CD4-positive, alpha-beta T cell (primary cell): ENCODE measurements at places on chromosomes 7 and 10.

GRCh38 chr7:22542254-22542653, 42.3 kb upstream of the STEAP1B start:
- no peaks in the 10 kb centered on the region for H3K4me1 ChIP-seq
- no peak for DNase-seq
- H3K36me3 ChIP-seq = no peaks in the 10 kb centered on the region
- H3K27me3 ChIP-seq = peaks cover 20% of the 10 kb centered on the region

DNA sequence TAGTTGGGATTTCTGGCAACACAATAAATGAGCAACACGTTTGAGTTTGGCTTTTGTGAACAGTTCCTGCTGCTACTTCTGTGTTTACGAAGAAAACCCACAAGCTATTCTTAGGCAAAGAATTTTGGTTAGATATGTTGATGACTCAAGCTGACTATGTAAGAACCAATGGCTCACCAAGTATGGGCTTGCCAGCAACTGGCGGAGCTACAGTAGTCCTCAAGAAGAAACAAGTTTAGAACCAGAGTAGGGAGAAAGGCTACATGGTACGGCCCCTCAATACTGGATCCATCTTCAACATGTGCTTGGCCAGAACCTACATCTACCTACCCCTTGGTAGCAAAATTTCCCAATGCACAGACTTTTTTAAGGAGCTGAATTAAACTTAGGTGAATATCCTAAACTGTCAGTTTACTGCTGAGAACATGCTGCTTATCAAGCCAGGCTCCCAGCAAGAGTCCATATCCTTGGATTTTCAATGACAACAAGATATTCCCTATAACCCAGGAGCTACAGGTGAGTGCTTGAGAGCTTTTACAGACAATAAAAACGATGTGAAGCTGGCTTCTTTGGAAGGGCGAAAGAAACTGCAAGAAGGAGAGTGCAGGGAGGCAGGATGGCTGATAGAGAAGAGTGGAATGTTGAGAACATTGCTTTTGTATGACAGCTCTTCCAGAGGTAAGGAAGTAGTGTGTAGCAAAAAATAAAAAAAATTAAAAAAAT, 74.3 kb upstream of the ASAH2 start:
- DNase-seq = no peak
- no peaks in the 10 kb centered on the region for H3K4me1 ChIP-seq
- H3K36me3 ChIP-seq = peaks cover 15% of the 10 kb centered on the region
- no peak overlapping the region for H3K4me3 ChIP-seq
- H3K27me3 ChIP-seq = no peaks in the 10 kb centered on the region

DNA sequence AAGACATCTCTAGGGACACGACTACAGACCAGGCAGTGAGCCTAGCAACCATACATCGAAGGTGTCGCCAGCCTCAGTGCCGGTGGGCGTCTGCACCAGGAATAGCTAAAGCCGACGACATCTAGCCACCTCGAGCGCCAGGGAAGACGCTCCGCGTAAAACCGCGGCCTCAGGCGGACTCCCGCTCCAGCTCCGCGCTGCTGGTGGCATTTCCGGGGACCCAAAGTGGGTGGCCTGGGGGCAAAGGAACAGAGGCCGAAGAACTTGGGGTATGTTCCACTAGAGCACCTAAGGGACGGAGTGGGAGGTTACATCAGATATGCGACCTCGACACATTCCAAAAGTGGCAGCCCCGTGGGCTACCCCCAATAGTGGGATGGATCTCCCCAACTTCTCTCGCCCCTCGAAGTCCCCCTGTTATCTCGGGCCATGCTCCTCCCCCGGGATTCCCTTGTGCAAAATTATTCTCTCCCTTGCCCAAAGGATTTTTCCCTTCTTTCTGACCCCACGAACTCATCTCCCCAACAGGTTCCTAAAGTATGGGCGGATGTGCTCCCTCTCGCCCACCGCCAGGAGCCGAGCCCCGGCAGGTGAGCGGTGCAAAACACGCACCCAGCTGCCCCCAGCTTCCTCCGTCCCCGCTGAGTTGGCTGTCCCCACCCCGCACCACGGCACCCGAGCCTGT, 1.2 kb downstream of the KCNMA1 start:
- H3K4me3 ChIP-seq = no peak overlapping the region
- H3K36me3 ChIP-seq = no peaks in the 10 kb centered on the region
- H3K27ac ChIP-seq = no peak overlapping the region
- H3K4me1 ChIP-seq = peaks cover 2% of the 10 kb centered on the region

- no peaks in the 10 kb centered on the region for H3K4me1 ChIP-seq
- DNase-seq = no peak
- H3K36me3 ChIP-seq = no peaks in the 10 kb centered on the region
- no peak overlapping the region for H3K27ac ChIP-seq
- no peak overlapping the region for H3K4me3 ChIP-seq
Observed at GRCh38 chr7:137545059-137545716, 201.7 kb upstream of the PTN start.

GRCh38 chr10:121433965-121434364, 164.3 kb downstream of the FGFR2 start:
- no peaks in the 10 kb centered on the region for H3K4me1 ChIP-seq
- H3K36me3 ChIP-seq = no peaks in the 10 kb centered on the region
- no peaks in the 10 kb centered on the region for H3K27me3 ChIP-seq
- H3K4me3 ChIP-seq = no peak overlapping the region

DNA sequence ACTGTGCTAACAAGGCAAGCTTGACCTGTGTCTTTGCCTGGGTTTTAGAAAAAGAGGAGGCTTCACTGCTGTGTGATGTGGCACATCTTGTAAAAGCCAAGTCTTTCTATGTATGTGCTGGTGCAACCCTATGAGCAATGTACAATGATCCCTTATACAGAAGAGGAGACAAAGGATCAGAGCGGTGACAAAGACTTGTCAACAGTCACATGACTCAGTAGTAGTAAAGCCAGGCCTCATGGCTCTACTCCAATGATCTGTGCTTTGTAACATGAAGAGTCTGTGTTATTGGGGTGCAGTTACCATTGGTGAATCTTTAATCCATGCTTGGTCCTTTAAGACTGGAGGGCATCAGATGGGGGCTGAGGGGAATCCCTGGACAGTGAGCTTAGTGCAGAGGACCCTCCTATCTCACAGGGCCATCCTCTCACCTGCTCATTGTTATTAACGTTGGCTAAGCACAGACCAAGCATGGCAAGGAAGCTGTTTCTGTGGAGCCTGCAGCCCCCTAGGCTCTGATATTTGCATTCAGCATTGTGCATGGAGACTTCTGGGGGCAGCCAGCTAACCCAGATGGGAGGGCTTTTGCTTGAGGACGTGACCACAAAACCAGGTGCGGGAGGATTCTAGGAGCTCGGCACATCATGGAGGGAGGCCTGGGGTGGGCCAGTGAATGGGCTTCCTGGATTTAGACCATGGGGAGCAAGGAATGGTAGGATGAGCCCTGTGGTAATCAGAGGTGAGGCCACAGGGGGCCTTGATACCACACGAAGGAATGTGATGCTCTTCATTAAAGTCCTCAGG, 308.8 kb upstream of the ZNF32 start:
- no peak overlapping the region for H3K27ac ChIP-seq
- H3K27me3 ChIP-seq = no peaks in the 10 kb centered on the region
- no peaks in the 10 kb centered on the region for H3K36me3 ChIP-seq
- no peaks in the 10 kb centered on the region for H3K4me1 ChIP-seq

GRCh38 chr7:72441791-72442190, 29.7 kb upstream of the CALN1 start:
- H3K27ac ChIP-seq = no peak overlapping the region
- H3K36me3 ChIP-seq = no peaks in the 10 kb centered on the region
- H3K4me3 ChIP-seq = no peak overlapping the region
- no peak for DNase-seq
- H3K27me3 ChIP-seq = no peaks in the 10 kb centered on the region
- H3K4me1 ChIP-seq = no peaks in the 10 kb centered on the region

GRCh38 chr7:143892527-143893300, 9.3 kb downstream of the TCAF1 start:
- DNase-seq = no peak
- no peaks in the 10 kb centered on the region for H3K36me3 ChIP-seq
- peaks cover 1% of the 10 kb centered on the region for H3K27me3 ChIP-seq
- H3K4me3 ChIP-seq = no peak overlapping the region
- no peaks in the 10 kb centered on the region for H3K4me1 ChIP-seq

DNA sequence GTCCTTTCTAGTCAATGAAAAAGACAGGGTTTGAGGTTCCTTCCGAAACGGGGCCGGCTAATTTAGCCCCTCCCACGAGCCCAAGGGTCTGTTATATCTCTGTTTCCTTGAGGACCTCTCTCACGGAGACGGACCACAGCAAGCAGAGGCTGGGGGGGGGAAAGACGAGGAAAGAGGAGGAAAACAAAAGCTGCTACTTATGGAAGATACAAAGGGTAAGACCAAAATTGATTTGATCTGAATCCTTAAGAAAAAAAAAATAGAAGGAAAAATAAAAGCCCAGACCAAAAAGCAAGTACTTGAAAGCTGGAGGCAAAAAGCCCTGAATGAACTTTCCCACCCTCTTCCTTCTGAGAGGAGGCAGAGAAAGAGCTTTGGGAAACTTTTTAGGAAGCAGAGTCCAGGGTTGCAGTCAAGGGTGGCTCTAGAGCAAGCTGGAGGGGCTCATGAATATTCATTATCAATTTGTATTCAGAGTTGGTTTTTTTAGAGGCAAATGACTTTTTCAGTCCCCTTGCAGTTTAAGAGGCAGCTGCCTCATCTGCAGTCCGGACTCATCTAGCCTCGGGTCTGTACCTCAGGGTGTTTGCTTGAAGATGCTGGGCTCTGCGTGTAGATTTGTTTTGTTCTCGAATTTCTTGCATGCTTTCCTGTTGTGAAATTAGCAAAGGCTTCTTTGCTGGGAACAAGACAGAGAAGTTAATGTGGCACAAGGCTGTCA, at the start of gene ENTPD1:
Gene ENTPD1 (plus strand): TSS at position 123 of the 721 bp plus-strand sequence. CDS start 77 bp downstream, at position 200.
- peak within 1 kb of the TSS; percentile 38 for H3K4me3 ChIP-seq
- no peak for DNase-seq
- no peaks in the 10 kb centered on the region for H3K36me3 ChIP-seq
- H3K27ac ChIP-seq = no peak within 1 kb of the TSS

DNA sequence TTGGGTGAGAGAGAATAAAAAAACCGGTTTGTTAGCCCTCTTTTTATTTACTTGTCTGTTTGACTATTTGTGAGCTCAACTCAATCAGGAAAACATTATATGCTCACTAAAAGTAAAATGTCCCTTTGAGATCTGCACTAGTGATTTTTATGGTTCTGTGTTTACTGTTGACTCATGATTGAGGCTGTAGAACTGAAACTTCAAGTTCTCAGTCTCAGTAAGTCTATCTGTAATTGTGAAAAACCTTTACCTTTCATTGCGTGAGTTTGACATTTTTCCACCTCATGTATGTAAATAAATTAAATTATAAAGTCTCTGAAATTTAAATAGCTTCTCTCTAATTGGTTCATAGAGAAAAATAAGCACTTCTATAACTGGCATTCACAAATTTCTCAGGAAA, 17.0 kb upstream of the CASD1 start:
- no peaks in the 10 kb centered on the region for H3K27me3 ChIP-seq
- H3K4me3 ChIP-seq = no peak overlapping the region
- H3K36me3 ChIP-seq = no peaks in the 10 kb centered on the region
- no peak for DNase-seq

DNA sequence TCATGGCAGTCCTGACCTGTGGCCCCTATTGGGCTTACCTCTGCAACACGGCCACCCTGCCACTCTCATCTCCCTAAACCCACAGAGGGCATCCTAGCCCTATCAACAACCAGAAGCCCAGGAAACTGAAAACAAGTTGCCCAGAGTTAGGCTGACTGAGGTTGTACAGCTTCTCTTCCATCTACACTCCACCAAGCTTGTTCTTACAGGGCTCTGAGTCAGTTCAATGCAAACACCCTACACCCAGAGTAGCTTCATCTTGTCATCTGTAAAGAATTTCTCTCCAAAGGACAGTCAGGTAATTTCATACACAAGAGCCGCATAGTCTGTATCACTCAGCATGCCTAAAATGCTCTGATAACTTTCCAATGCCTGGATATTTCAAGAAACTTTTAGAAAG, 175.4 kb downstream of the ARID5B start:
- H3K27ac ChIP-seq = no peak overlapping the region
- H3K4me1 ChIP-seq = peaks cover 42% of the 10 kb centered on the region
- H3K4me3 ChIP-seq = no peak overlapping the region

- no peaks in the 10 kb centered on the region for H3K36me3 ChIP-seq
- DNase-seq = no peak
- H3K27ac ChIP-seq = no peak overlapping the region
- peaks cover 5% of the 10 kb centered on the region for H3K27me3 ChIP-seq
- H3K4me3 ChIP-seq = no peak overlapping the region
Observed at GRCh38 chr10:1315178-1315577, 259.0 kb downstream of the WDR37 start.

GRCh38 chr7:116740755-116741462, 68.9 kb downstream of the MET start:
- no peaks in the 10 kb centered on the region for H3K36me3 ChIP-seq
- H3K4me1 ChIP-seq = no peaks in the 10 kb centered on the region
- H3K4me3 ChIP-seq = no peak overlapping the region
- no peak for DNase-seq
- no peak overlapping the region for H3K27ac ChIP-seq
- H3K27me3 ChIP-seq = no peaks in the 10 kb centered on the region

GRCh38 chr10:74047871-74048270, 50.0 kb downstream of the VCL start:
- no peaks in the 10 kb centered on the region for H3K27me3 ChIP-seq
- H3K4me3 ChIP-seq = no peak overlapping the region
- no peak for DNase-seq
- no peaks in the 10 kb centered on the region for H3K4me1 ChIP-seq
- peaks cover 16% of the 10 kb centered on the region for H3K36me3 ChIP-seq

DNA sequence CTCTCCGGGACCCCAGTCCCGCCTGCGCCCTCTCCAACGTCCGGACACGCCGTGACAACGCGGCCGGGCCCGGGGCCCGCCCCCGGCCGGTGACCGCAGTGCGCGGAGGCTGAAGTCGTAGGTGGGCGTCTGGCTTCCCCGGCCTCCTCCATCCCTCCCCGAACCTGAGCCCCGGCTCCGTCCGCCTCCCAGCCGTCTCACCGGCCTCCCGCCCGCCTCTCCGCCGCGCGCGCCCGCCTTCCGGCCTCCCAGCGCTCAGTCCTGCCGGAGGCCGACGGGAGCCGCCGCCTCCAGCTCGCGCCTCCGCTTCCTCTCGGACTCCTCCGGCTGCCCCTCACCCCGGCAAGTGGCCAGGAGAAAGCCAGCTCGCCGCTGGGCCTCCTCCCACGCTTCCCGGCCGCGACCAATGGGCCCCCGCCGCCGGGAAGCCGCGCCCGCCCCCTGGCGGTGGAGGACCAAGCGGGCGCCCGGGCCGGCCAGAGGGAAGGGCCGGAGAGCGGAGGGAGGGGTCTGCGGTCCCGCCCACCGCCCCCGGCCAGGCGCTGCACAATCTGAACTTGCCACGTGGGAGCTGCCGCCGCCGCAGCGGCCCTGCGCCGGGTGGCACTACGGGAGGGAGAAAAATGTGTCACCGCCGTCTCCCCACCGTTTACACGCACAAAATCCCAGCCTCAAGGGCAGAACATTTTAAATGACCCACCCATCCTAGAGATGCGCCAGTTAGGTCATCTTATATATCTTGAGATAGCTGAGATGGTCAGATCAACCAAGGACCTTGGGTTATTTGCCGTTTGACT, at the start of gene FAM3C:
Gene FAM3C (minus strand): TSS at position 348 of the 797 bp plus-strand sequence. CDS start 13,339 bp downstream, outside the sequence.
- H3K27me3 ChIP-seq = no peaks in the 10 kb centered on the region
- H3K27ac ChIP-seq = no peak within 1 kb of the TSS
- H3K4me3 ChIP-seq = peak within 1 kb of the TSS; percentile 61

GRCh38 chr7:42213093-42213492, 23.9 kb downstream of the GLI3 start:
- H3K27me3 ChIP-seq = no peaks in the 10 kb centered on the region
- H3K27ac ChIP-seq = no peak overlapping the region
- no peak for DNase-seq
